ENCODE measurements at places on chromosomes 12 and 14. TPM values are rescaled to one million over a fixed set of nuclear protein-coding genes. Genes with fewer than 3 reads are reported as not detected.

- DNase-seq: no peak
Observed at GRCh38 chr12:64639466-64639865, 29.2 kb downstream of the RASSF3 start.

GRCh38 chr12:67910360-67911274, 78.6 kb upstream of the IFNG-AS1 start:
- DNase-seq: peak; percentile 96

GRCh38 chr14:90444077-90444696, 47.4 kb downstream of the CALM1 start:
- DNase-seq: peak; percentile 100

GRCh38 chr14:89137526-89138163, 279.4 kb downstream of the FOXN3 start:
- peak; percentile 88 for DNase-seq

GRCh38 chr14:96754845-96755184, 42.4 kb upstream of the VRK1 start:
- no peak for DNase-seq

The GOLGA3 gene
- 134 TPM for total RNA-seq

DNA sequence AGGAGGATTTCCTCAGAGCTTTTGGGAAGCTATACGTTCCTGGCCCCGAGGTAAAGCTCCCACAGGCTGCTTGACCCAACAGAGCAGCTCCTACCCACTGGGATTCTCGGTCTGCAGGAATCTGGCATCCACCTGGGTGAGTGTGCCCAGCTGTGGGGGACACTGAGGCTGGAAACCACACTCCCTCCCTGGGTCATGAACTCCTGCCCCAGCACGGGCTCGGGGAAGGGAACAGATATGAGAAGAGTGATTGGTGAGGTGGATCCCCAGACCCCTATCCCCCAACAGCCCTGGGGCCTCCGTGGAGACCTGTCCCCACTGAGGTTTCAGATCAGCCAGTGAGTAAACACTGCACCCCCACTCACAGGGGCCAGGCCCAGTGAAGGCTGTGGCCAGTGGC, 3.3 kb downstream of the FAIM2 start:
- DNase-seq: no peak

The ZNF84 gene
- total RNA-seq: 22.4 TPM

- no peak for DNase-seq
Observed at GRCh38 chr12:80513211-80513610, 69.2 kb downstream of the PTPRQ start.

GRCh38 chr14:91290986-91291385, 46.5 kb upstream of the GPR68 start:
- DNase-seq: no peak

DNA sequence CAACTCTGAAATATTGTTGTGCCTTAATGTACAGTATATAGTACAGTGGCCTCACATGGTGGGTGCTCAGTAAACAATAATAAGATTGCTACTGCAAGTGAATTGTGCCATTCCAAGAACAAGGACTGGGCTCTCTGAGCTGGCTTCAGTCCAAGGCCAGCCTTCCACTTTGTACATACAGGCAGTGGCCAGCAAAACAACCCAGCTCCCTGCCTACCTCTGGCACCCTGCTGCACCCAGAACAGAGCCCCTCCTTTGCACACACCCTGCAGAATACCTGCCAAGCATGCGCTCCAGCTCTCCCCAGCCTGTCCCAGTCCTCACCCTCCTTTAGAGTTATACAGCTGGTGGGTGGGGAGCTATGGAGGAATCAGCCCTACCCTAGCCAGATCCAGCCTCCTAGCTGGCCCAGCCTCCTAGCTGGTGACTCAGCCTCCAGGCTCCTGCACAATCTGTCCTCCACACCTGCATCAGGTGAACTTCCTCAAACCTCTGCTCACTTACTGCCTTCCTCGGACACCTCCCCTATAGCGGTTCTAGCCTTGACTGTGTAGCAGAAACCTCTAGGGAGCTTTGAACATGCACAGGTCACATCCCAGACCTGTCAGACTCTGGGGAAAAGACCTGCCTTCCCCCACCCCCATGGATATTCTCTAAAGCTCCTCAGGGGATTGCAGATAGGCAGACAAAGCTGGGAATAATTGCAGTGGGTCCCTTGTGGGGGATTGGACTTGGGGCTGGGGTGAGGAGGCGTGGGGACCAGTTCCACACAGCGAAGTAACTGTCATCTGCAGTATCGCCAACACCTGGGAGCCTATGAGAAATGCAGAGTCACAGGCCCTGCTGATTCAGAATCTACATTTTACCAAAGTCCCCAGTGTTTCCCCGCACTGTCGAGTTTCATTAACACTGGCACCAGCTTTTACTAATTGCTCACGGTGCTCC, 17.9 kb downstream of the ZDHHC22 start:
- DNase-seq: peak; percentile 94

GRCh38 chr12:7608184-7608911, 57.4 kb downstream of the APOBEC1 start:
- peak; percentile 57 for DNase-seq

Data from bronchial epithelial cell (primary cell).